KBM-7 (cell line): ENCODE measurements at places on chromosomes 2 and 18.

- no peak for DNase-seq
Observed at GRCh38 chr2:127012215-127012614, 94.7 kb downstream of the BIN1 start.

- DNase-seq, result no peak
Observed at GRCh38 chr18:366466-367061, 98.7 kb upstream of the THOC1 start.

- DNase-seq, result no peak
Observed at GRCh38 chr2:71562518-71562917, 109.2 kb downstream of the DYSF start.

DNA sequence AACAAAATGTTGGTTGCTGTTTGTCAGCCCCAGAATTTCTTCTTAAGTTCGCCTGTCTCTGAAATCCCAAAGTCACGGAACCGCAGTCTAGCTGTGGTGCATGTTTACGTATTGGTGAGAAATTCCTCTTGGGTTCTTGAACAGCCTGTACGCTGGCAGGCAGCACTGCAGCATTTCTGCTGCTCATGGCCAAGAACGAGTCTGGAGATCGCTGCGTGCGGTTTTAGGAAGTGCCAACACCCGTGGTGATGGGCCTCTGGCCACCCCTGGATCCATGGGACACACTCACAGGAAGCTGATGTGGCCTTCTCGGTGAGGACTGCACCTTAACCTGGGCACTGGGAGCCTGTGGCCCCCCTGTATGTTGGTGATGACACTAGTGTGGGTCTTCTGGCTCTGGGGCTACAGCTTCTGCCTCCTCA, 23.7 kb downstream of the ASB1 start:
- no peak for DNase-seq

DNA sequence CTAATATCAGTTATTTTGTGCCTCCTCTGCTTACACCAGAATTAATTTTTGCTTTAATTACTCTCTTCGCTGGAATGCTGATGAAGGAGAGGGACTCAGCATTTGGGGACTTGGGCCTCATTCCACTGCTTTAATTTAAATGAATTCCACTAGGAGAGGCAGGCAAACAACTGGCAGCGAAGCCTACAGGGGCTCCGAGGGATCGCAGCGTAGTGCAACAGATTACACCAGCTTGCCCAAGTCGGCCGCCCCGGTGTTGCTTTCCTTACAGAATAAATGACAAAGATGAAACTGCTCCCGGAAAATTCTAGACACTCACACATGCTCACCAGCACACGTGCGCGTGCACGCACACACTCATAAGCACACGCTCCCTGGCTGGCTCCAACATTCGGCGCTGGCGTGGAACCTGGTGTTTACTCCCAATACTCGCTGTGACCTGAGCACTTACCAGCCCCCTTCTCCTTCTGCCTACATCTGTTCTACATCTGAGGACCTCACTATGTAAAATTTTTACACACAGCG, 175.4 kb downstream of the ZNF521 start:
- no peak for DNase-seq

DNA sequence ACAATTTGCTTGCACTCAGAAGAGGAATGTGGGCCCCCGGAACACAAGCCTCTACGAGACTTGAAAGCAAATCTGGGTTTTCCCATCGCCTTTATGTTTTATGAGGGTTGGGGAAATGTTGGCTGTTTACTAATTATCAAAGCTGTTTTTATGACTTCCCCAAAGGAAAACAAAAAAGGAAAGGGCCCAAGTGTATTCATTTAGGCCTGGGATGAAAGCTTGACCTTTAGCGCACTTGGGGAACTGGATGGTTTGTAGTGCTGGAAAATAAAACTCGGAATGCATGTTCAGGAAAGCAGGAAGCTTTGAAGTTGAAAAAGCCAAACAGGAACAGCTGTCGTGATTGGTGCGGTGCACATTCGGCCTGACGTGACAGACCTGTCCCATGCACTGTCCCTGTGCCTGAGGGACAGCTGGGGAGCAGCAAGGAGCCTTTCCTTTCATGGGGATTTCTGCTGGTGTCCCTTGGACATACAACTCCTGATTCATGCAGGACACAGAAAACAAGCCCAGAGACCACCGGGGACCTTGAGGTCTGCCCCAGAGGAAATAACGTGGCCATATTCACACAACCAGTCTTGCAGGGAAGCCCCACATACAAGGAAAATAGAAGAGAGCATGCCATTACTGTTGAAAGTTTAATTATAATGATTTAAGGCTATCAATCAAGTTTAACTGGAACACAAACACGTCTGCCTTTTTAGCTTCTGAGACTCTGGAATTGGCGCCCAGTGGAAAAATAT, 169.7 kb upstream of the APCDD1 start:
- DNase-seq, result no peak

- no peak for DNase-seq
Observed at GRCh38 chr2:53989210-53989862, 18.5 kb upstream of the PSME4 start.

DNA sequence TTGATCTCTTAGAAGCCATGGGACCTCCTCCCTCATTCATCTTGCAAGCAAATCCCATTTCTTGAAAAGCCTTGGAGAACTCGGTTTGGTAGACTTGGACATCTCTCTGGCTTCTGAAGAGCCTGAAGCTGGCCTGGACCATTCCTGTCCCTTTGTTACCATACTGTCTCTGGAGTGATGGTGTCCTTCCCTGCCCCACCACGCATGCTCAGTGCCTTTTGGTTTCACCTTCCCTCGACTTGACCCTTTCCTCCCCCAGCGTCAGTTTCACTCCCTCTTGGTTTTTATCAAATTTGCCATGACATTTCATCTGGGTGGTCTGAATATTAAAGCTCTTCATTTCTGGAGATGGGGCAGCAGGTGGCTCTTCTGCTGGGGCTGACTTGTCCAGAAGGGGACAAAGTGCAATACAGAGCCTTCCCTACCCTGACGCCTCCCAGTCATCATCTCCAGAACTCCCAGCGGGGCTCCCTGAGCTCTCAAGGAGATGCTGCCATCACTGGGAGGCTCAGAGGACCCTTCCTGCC, 20.0 kb downstream of the FOSL2 start:
- no peak for DNase-seq

DNA sequence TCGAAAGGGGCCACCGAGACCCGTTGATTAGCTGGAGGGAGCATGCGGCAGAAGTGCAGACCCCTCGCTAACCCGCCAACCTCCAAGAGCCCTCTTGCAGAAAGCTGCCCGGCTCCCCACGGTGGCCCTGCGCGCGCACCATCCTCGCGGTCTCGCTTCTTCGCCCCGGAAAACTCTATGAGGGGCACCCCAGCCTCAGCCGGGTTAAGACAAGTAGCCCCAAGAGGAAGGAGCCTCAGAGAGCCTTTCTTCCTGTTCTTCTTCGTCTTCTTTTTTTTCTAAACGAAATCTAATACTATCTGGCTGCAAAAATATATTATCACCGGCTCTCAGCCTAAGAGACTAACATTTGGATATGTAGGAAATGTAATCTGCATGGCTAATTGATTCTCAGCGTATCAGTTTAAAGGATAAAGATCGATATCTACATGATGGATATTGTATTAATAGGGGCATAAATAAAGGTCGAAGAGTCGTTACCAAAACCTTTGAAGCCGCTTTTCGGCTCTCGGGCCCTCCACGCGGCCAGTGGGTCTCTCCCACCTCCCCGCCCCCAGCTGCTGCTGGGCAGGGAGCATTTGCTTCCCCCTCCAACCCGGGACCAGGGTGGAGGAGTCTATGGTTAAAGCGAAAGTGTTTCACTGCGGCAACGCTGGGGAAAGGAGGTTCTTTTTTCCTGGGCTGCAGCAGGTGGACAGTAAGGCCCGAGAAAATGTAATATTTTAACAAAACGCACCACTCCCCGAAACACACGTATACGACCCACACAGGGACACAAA, 6.1 kb upstream of the PAX3 start:
- DNase-seq, result peak; percentile 72

- DNase-seq, result no peak
Observed at GRCh38 chr18:26928670-26929313, 63.3 kb upstream of the AQP4 start.

DNA sequence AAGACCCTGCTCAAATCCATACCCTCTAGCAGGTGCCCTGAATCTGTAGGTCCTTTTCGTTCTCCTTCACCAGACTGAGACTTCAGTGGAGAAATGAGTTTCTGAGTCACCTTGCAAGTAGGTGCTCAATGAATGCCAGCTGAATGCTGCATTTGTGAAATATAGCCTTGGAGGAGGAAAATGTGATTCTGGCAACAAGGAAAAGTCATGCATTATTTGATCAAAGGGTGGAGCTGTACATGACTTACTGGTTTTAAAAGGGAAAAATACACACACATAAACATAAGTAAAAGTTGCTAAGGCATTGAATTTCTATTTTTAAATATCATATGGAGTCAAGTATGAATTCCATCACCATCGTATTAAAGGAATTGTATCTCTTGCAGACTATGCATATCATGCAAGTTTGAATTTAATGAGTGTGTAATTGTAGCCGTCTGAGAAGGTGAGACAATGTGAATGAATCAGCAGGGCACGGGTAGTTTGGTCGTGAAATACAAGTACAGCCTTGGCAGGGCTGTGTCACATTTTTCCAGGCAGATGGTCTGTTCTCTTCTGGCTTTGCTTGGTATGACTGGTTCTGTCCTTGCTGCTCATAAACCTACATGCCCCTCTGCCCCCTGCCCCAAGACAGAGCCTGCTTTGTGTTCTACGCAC, 160.8 kb downstream of the COL6A3 start:
- no peak for DNase-seq

DNA sequence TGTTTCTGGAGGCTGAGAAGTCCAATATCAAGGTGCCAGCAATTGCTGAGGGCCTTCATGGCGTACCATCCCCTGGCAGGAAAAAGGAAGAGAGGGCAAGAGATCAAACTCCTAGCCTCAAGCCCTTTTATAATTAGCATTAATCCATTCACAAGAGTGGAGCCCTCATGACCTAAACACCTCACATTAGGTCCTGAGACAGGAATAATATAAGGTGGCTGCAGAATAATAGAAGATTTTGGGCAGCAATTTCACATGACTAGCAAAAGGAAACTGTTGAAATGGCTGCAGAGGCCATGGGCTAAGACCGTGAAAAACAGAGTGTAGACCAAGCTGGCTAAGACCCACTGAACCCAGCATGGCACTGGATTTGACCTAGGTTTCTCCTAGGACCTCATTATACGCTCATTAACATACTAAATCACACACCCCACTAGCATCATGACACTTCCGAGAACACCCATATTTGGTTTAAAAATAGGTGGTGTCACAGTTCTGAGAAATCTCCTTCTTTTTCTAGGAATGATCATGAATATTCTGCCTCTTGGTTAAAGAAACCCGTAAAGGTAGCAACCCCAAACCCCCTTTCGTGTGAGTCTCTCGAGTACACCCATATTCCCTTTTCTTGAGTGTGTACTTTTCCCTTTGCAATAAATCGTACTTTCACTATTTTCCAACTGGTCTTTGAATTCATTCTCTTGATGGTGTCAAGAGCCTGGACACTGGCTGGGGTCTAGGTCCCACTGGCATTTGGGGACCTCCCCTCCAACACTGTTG, 3.1 kb upstream of the MYCN start:
- DNase-seq, result no peak

DNA sequence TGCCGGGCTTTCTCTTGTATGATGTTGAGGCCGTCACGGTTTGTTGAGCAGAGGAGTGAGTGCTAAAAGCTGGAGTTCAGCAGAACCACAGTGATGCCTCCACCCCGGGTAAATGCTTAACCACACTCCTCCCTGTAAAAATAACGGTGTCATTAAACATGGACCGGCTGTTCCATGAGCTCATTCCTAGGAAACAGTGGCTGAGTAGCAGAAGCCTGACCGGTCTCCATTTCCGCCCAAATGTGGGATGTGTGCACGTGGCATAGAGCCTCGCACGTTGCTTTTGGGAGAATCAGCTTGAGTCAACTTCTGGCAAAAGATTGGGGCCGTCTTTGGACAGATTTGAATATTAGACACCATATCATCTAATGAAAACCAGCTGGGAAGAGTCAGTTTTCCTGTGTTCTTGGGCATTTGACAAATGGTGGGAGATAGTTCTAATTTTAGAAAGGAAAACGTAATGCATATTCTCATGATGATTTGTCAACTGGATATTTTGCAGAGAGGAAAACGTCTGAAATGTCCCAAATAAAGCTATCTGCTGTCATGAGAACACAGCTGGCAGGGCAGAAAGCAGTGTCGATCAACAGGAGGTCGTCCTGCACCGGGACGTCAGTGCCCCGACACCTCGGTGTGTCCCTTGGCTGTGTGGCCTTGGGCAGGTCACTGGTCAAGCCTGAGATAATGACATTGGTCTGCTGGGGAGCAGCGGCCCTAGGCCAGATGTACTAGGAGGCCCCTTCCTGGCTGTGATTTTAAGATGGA, 42.4 kb downstream of the LRRFIP1 start:
- DNase-seq, result peak; percentile 89

DNA sequence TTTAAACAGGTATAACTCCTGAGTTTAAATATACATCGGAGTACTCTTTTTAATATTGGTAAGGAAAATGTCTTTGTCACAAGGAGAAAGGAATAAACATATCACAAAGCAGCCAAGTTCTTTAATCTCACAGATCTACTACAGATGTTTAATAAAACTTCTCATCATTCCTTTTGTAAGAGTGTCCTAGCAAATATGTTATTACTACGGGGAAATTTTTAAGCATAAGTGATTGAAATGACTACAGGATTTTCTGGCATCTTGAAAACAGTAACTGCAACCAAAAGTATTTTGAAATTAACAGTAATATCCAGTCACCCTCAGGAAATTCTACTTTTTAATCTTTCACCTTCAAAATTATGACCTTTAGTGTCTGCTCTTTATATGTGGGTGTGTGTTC, 403.1 kb downstream of the IRS1 start:
- no peak for DNase-seq

- no peak for DNase-seq
Observed at GRCh38 chr2:120262761-120263428, 10.2 kb downstream of the RALB start.

- DNase-seq, result no peak
Observed at GRCh38 chr2:35819033-35819432, 536.5 kb upstream of the CRIM1 start.

DNA sequence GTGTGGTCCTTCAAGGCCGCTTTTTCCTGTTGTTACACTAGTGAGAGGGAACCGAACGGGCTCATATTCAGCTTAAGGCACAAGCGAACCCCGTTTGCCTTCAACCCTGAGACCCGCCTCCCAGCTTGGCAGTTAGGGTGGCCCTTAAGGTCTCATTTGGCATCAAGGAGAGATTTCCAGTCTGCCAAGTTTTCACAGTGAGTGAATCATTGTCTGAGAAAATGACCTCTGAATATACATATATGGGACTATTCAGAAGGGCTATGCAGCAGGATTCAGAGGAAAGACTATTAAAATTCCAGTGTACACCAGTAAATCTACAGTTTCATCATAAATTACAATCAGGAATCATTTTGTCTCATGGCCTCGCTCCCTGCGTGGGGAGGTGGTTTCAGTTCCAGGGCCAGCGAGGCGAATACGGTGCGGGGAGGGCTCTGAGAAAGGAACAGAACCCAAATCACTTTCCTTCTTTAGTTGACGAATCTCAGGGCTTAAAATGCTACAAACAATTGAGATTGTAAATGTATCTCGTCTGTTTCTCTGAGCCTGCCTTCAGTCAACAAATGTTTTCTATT, 231.4 kb downstream of the FAM210A start:
- DNase-seq, result no peak

GRCh38 chr2:102487761-102488462, 14.9 kb downstream of the SLC9A4 start:
- DNase-seq, result peak; percentile 37

- DNase-seq, result no peak
Observed at GRCh38 chr2:239744706-239745340, 280.3 kb downstream of the NDUFA10 start.
